ENCODE measurements at places on chromosomes 4 and X. TPM values are rescaled to one million over a fixed set of nuclear protein-coding genes. Genes with fewer than 3 reads are reported as not detected.

The CDKN2AIP gene
- 15.4 TPM for total RNA-seq

GRCh38 chr4:165982934-165983333 is 109.9 kb downstream of the TLL1 start:
- no peak for DNase-seq

- DNase-seq = no peak
Measured at GRCh38 chrX:141924293-141924692, 20.6 kb downstream of the MAGEC1 start.

DNA sequence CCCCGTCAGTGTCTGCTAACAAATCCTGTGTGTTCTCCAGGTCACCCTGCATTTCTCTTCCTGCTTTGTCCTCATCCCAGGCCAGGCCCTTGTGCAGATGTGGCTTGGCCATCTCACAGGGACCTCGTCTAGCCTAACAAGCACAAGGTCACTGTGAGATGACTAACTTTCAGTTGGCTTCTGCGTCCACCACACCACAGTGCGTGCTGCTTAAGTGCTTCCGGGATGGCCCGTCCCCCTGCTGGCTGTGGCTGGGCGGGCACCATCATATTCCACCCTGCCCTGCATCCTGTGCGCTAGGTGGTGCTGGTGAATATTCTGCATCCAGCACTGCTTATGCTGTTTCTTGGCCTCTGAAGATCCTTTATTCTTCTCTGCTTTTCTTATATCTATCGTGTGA is 33.8 kb downstream of the RBBP7 start:
- DNase-seq = peak; percentile 44

GRCh38 chr4:184147858-184148737 is 69.6 kb downstream of the ENPP6 start:
- no peak for DNase-seq

DNA sequence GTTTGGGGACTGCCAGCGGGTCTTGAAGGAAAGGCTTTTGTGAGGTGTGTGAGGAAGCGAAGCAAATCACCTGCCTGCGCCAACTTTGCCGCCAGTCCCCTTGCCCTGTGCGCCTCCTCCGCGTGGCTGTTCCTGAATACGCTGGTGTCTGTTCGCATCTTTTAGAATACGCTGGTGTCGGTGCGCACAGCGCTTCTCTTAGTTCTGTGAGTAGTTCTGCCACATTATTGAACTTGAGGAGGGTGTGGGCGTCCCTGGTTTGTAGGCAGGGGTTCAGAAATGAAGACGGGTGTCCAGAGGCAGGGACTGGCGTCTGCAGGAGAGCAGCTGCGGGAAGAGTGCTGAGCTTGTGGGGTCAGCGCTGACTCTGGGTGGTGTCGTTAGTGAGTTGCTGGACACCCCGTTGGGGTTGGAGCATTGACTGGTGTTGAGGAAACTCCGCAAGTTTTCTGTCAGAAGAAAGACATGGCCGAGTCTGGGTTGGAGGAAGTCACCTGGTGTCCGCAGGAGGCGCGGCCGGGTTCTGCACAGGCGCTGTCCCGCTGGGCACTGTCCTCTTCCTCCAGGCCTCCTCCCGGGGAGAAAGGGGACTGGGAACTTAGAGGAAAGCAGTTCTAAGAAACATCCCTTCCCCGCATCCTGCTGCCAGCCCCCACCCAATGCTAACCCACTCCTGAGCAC is 930 bp downstream of the ZNF718 start:
- peak; percentile 66 for DNase-seq

Data from lower lobe of right lung (tissue), 2 donors.